Stimulated activated CD4-positive, alpha-beta T cell treated with anti-CD3 and anti-CD28 coated beads, TNF-alpha, amount 100 ng/mL, for 4 hours (primary cell): ENCODE measurements at places on chromosomes 2 and 18.

GRCh38 chr2:234373060-234373459 lies 123.8 kb downstream of the ARL4C start:
- peak; percentile 8 for DNase-seq

GRCh38 chr2:98801286-98801685 lies 70.4 kb upstream of the MGAT4A start:
- DNase-seq = no peak

DNA sequence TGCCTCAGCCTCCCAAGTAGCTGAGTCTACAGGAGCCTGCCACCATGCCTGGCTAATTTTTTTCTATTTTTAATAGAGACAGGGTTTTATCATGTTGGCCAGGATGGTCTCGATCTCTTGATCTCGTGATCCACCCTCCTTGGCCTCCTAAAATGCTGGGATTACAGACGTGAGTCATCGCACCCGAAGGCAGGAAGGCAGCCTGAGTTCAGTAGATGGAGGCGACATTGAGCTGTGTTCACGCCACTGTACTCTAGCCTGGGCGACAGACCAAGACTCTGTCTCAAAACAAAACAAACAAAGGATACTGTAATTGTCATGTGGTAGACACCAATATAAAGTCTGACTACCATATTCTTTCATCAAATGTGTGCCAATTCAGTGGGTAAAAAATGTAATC lies 500.9 kb upstream of the DSEL start:
- DNase-seq = no peak

GRCh38 chr2:239607517-239608191 lies 206.8 kb upstream of the HDAC4 start:
- DNase-seq = no peak

GRCh38 chr2:240452462-240453256 lies 17.2 kb downstream of the GPC1 start:
- no peak for DNase-seq

GRCh38 chr2:187826023-187826422 lies 271.8 kb upstream of the TFPI start:
- no peak for DNase-seq

- no peak for DNase-seq
These were observed 38.4 kb upstream of the ITGAV start for GRCh38 chr2:186551323-186552050.

DNA sequence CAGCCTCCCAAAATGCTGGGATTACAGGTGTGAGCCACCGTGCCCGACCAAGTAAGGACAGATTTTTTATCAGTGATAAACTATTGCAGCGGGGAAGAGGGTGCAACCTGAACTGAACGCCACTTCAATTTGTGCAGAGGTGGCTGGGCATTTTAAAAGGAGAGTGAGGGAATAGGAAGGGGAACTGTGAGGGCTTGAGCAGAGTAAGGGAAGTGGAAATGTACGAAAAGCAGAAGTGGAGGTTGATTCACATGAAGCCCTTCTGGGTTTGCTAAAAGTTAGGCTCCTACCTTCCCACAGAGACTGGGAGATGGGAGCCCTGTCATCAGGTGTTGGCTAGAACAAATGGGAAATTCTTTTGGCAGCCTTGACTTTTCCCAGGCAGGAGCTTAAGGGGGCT lies 6.1 kb downstream of the STK11IP start:
- DNase-seq = no peak

DNA sequence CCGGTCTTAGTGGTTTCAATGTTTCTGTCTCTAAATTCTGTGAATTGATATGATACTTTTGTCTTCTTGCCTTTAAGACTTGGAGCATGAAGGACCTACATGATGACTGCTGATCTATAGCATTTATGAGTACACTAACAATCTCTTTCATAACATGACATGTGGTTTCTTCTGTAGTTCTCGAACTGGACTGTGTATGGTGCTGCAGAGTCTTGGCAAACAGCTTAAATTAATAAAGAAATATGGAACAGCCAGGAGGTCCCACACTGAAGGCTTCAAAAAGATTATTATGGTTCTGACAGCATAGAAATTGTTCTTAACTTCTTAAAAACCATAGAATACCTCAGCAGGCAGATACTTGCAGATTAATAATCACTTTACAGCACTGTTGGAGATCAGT lies 145.0 kb downstream of the DCC start:
- DNase-seq = no peak

- DNase-seq = no peak
These were observed 231.4 kb upstream of the RGPD4 start for GRCh38 chr2:107595285-107595684.

- DNase-seq = no peak
These were observed 77.8 kb upstream of the SETBP1 start for GRCh38 chr18:44602845-44603244.

DNA sequence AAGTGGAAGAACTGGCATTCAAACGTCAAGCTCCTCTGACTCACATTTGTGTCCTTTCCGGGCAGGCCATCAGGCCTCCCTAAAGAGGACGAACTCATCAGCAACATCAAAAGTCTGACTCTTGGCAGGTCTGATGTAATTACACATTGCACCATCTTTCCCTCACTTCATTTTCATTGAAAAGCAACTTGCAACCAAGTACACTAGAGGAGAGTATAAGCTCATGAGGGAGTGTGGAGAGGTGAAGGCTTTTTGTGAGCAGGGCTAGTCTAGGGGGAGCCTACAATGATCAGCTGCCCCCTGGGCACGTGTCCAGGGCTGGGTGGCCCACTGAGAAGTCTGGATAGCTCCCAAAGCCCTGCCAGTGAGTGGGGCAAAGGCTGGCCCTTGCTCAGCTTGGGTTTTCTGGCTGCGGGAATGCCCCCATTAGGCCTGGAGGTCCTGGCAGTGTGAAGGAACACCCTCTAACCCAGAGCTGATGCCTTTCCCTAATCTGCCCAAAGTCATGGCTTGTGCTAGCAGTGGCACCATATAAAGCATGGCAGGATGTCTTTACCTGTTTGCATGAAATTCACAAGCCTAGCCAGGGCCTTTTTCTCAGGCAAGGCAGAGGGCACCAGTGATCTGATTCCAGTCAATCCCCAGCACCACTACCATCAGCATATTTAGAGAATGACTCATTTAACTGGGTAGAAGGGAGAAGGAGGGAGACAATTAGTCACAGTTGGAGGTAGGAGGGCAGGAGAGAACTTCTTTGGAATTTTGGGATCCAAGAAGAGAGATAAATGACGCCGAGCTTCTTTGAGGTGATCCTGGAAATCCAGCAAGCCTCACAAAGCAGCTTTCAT lies 8.5 kb upstream of the DAW1 start:
- no peak for DNase-seq

DNA sequence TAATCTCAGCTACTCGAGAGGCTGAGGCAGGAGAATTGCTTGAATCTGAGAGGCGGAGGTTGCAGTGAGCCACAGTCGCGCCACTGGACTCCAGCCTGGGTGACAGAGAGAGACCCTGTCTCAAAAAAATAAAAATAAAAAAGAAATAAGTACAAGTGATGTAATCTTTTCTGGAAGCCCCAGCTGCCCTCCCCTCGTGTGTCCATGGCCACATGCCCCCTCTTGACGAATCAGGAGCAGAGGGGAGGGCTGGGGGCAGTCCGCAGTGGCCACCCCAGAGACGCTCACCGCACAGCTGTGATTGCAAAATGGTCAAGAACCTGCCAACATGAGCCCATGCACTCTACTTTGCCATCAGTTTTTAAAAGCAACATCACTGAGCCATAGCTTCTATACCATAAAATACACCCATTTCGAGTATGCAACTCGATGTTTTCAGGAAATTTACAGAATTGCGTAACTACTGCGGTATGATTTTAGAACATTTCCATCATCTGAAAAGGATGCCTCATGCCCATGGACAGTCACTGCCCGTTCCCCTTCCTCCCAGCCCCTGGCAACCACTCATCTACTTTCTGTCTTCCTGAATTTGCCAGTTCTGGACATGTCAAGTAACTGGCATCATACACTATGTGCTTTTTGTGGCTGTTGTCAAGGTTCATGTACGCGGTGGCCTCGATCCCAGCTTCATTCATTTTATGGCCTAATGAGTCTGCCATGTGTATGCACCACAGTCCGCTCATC lies 88.1 kb downstream of the NDUFA10 start:
- DNase-seq = no peak

GRCh38 chr18:76948345-76948744 lies 126.0 kb downstream of the ZNF236 start:
- DNase-seq = no peak

GRCh38 chr2:65722028-65722778 lies 289.8 kb upstream of the SPRED2 start:
- DNase-seq = no peak

- DNase-seq = no peak
These were observed 44.8 kb upstream of the ARHGAP25 start for GRCh38 chr2:68689553-68690537.

DNA sequence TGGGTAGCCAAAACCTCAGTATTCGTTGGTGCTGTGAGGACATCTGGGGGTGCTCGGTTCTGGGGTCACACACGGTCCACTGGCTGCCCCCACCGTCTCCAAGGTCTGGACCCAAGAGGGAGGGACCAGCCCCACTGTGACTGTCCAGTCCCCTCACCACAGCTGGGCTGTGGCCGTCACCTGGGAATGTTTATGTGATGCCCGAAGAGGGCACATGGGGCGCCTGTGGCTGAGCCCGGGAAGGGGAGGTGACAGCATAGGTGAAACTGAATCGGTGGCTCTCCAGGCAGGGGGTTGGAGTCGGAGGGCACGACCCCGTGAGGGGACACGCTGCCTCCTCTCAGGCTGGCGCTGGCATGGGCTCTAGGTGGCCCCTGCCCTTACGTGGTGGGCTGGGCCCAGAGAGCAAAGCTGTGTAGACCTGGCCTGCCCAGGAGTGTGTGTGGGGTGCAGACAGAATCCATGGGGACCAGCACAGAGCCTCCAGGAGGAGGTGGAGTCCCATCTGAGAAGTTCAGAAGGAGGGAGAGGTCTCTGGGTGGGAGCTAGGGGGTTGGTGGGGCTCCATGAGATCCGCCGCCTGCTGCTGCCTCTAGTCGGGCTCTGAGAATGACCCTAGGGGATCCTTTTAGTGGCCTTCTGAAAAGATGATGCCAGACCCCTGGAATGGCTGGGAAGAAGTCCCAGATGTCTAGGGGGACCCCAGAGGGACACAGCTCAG lies 1.8 kb downstream of the BOK start:
- no peak for DNase-seq

DNA sequence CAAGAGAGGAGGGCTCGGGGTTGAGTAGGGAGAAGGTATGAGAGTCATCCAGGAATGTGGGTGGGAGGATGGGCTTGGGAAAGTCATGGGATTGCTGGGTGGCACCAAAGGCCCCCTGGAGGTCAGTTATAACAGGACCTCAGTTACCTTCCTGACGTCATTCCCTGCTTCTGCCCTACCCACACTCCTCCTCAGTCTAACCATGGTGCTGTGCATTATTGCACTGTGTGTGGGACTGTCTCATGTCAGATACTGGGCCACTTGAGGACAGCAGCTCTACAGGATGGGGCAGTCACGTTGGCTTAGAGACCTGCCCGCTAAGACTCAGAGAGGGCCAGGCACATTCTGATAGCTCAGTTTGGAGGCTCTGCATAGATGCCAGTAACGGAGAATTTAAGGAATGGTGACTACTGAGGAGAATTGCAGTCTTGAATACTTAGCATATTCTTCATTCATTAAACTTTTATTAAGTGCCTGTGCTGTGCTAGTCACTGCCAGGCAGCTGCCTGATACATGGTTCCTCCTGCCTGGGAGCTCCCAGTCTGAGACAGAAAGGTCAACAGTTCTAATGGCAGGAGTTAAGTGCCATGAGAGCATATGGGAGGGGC lies 90.5 kb downstream of the LAMA3 start:
- no peak for DNase-seq

DNA sequence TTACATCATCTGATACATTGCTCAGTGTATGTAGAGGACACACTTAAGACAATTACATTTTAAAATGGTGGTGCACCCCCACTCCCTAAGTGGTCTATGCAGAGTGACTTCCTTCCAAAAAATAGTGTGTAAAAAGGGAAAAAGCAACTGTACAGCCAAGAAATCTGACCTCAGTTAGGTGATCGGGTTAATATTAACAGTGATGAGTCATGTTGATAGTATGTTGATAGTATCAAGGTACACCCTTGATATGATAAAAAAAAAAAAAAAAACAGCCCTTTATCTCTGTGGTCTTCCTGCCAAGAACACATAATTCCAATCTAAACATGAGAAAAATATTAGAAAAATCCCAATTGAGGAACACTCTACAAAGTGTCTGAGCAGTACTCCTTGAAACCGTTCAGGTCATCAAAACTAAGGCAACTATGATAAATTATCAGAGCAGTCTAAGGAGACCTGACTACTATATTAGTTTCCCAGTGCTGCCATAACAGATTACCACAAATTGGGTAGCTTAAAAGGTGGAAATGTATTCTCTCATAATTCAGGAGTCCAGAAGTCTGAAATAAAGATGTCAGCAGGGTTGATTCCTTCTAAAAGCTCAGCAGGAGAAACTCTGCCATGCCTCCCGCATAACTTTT lies 171.9 kb downstream of the ARHGAP28 start:
- no peak for DNase-seq

DNA sequence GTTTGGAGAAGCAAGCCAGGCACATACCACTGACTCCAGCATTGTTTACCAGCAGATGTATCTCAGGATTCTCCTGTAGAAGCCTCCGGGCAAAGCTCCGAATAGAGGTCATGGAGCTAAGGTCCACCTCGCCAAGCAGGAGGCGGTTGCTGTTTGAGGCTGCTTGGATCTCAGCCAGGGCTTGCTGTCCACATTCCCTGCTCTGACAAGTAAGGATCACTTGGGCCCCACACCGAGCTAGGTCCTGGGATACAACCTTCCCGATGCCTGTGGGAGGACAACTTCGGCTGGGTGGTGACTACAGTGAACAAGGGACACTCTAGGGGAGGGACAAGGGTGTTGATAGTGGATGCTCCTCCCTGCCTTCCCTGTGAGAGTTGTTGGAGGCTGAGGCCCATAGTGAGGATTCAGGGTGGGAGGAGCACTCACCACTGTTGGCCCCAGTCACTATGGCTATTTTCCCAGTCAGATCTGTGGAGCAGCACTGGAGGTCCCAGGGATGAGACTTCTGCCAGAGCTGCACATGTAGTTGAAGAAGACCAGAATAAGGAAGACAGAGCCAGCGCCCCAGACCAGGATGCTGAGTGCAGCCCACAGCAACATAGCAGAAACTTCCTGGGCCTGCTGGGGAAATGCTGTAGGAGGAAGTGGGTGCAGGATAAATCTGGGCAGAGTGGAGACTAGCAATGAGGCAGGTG lies 8.3 kb downstream of the C2orf81 start:
- no peak for DNase-seq

- DNase-seq = no peak
These were observed 425 bp downstream of the ASB3 start for GRCh38 chr2:53786352-53786704.

GRCh38 chr18:11996190-11996754 lies 15.0 kb downstream of the IMPA2 start:
- no peak for DNase-seq

- DNase-seq = no peak
These were observed 18.7 kb downstream of the SMARCAL1 start for GRCh38 chr2:216430811-216431530.
